Testis (tissue), 5 donors: ENCODE measurements at places on chromosomes 4 and X. TPM values are rescaled to one million over a fixed set of nuclear protein-coding genes. Genes with fewer than 3 reads are reported as not detected.

DNA sequence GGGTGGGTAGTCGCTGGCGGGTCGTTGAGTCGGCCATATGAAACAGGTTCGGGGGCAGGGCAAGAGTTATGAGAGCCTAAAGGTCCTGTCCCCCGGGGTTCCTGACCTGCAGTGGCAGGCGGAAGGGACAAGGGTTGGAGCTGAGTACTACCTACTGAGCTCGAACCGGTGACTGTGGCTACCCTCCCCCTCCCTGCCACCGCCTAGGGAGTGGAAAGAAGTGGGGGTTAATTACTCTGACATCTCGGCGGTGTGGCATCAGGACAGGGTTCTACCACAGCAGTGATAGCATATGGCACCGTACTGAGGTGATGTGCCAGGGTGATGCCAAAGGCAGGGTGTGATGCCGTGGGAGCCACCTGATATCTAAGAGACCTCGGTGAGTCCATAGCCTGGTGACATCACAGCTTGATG lies 307 bp downstream of the ATG4A start:
- H3K27me3 ChIP-seq, result no peaks in the 10 kb centered on the region
- peak overlapping the region; percentile 74 for H3K4me3 ChIP-seq
- DNase-seq, result no peak
- no peaks in the 10 kb centered on the region for H3K36me3 ChIP-seq

DNA sequence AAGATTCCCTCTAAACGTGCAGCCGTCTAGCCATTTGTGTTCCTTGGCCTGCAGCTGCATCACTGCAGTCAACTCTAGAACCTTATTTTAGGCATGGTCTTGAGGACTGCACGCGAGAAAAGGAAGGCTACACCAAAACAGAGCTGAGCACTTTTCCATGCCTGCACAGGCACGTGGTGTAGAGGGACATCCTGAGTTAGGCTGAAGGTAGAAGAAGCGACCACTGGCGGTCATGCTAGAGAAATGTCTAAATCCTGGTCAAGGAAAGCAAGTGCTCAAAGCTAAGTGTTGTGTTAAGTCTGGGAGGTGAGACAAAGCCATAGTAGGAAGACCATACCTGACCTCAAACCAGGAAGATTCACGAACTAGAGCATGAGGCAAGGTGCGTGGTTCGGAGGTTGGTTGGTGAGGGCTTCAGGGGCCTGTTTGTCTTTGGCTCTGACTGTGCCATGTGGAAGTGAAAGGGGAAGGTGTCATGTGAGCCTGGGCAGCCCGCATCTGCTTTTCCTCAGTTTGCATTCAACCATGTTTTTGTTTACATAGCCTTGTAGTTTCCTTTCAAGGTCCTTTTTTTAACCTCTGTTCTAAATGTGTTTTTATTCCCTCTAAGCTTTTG lies 203.8 kb downstream of the AASDH start:
- peaks cover 3% of the 10 kb centered on the region for H3K4me1 ChIP-seq
- H3K36me3 ChIP-seq, result no peaks in the 10 kb centered on the region
- no peak overlapping the region for H3K27ac ChIP-seq
- DNase-seq, result no peak
- H3K4me3 ChIP-seq, result no peak overlapping the region

Gene ERAS
- total RNA-seq, result 1.4 TPM

GRCh38 chr4:26116057-26116456 lies 202.0 kb downstream of the SMIM20 start:
- DNase-seq, result no peak
- H3K36me3 ChIP-seq, result no peaks in the 10 kb centered on the region
- no peaks in the 10 kb centered on the region for H3K27me3 ChIP-seq
- H3K27ac ChIP-seq, result no peak overlapping the region
- H3K4me3 ChIP-seq, result no peak overlapping the region
- H3K4me1 ChIP-seq, result no peaks in the 10 kb centered on the region

GRCh38 chr4:24949970-24950369 lies 37.1 kb upstream of the CCDC149 start:
- no peak overlapping the region for H3K4me3 ChIP-seq
- H3K27me3 ChIP-seq, result no peaks in the 10 kb centered on the region
- H3K36me3 ChIP-seq, result no peaks in the 10 kb centered on the region

Gene FAM114A1
- 76.5 TPM for total RNA-seq
